A549 treated with DMSO at 1 μM for 4 hours (cell line): ENCODE measurements at places on chromosomes 11 and 22. TPM values are rescaled to one million over a fixed set of nuclear protein-coding genes. Genes with fewer than 3 reads are reported as not detected.

The HEPN1 gene
- not detected in 5 replicates for total RNA-seq

The GSTT2 gene
- not detected in 5 replicates for total RNA-seq

The YAP1 gene
- 44.2 to 62.3 TPM (median 57.9 TPM) in 5 replicates for total RNA-seq

The GRM5 gene
- total RNA-seq: not detected in 5 replicates

The PRODH gene
- 0.11 to 0.71 TPM (median 0.44 TPM) in 5 replicates for total RNA-seq

The DSCAML1 gene
- total RNA-seq: 0.19 to 0.63 TPM (median 0.43 TPM) in 5 replicates

The PC gene
- 27.2 to 35.0 TPM (median 31.3 TPM) in 5 replicates for total RNA-seq

The JRKL gene
- total RNA-seq: 4.3 to 7.1 TPM (median 5.7 TPM) in 5 replicates

The C11orf16 gene
- not detected in 5 replicates for total RNA-seq

The SORL1 gene
- total RNA-seq: 1.5 to 2.1 TPM (median 2.0 TPM) in 5 replicates

The TENM4 gene
- total RNA-seq: 0.01 to 0.19 TPM (median 0.09 TPM) in 5 replicates

The LRP5 gene
- total RNA-seq: 35.9 to 58.6 TPM (median 47.8 TPM) in 5 replicates

The GLYATL1 gene
- total RNA-seq: not detected in 5 replicates

The EMID1 gene
- total RNA-seq: 0.28 to 0.33 TPM (median 0.31 TPM) in 5 replicates

The KCNK4 gene
- 0.06 to 0.07 TPM in 2 of 5 replicates, not detected in the others for total RNA-seq

The CCDC85B gene
- 21.7 to 51.3 TPM (median 42.0 TPM) in 5 replicates for total RNA-seq

The SHANK2 gene
- 7.1 to 11.1 TPM (median 8.2 TPM) in 5 replicates for total RNA-seq

The PGA5 gene
- 0.10 TPM in 1 of 5 replicates, not detected in the others for total RNA-seq

The CHRM1 gene
- 0.03 to 0.11 TPM (median 0.04 TPM) in 3 of 5 replicates, not detected in the others for total RNA-seq

The CCDC83 gene
- not detected in 5 replicates for total RNA-seq

The PLEKHB1 gene
- 0.54 to 1.0 TPM (median 0.73 TPM) in 5 replicates for total RNA-seq

The HMOX1 gene
- 704 to 935 TPM (median 733 TPM) in 5 replicates for total RNA-seq

The OR2AG1 gene
- not detected in 5 replicates for total RNA-seq

The C22orf31 gene
- total RNA-seq: not detected in 5 replicates
